Stimulated activated CD4-positive, alpha-beta T cell treated with anti-CD3 and anti-CD28 coated beads, Interleukin-12 subunit alpha, Interleukin-12 subunit beta, amount 100 ng/mL, for 24 hours (primary cell): ENCODE measurements at places on chromosomes 1 and 21.

DNA sequence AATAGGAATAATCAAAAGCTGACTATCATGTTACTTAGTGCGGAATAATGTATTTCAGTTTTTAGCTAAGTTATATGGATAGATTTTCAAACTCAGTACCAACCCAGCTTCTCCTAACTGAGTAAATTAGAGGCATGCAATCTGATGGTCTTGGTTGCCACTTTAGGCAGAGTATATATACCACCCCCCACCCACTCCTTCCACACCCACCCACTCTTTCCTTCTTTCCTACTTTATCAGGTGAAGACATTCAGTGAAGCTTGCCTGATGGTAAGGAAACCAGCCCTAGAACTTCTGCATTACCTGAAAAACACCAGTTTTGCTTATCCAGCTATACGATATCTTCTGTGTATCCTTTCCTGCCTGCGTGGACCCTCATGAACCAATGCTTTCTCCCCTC lies 36.3 kb downstream of the DAP3 start:
- DNase-seq = no peak

DNA sequence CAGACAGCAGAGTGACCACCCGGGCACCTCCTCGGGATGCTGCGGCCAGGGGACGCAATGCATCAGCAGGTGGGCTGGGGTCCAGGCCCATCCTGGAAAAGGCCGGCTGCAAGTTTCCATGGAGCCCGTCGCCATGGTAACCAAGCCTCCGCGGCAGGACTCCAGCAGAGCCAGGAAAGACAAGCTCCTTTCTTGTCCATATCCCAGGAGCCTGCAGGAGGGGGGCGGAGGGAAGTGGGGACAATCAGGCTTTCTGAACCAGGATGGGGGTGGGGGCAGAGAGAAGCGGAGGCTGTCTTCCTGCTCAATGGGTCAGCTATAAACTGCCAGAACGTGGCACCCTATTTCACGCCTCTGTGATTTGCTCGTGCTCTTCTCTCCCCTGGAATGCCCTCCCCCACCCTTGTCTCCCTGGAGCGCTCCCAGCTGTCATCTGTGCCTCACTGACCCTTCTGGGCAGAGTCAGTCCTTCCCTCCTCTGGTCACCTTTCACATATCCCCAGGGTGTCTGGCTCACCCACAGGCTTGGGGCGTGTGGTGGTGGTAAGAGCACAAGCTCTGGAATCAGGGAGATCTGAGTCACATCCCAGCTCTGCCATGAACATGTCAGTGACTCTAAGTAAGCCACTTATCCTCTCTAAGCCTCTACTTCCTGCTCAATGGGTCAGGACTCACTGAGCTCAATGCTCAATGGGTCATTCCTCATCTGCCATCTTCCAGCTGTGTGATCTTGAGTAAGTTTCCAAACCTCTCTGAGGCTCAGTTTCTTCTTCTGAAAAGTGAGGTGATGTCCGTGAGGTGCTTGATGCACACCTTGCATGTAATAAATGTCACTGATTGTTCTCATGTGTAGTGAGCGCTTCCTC lies 58.9 kb upstream of the LAPTM5 start:
- DNase-seq = no peak

- DNase-seq = no peak
Observed at GRCh38 chr1:24201941-24202440, 14.9 kb upstream of the IFNLR1 start.

DNA sequence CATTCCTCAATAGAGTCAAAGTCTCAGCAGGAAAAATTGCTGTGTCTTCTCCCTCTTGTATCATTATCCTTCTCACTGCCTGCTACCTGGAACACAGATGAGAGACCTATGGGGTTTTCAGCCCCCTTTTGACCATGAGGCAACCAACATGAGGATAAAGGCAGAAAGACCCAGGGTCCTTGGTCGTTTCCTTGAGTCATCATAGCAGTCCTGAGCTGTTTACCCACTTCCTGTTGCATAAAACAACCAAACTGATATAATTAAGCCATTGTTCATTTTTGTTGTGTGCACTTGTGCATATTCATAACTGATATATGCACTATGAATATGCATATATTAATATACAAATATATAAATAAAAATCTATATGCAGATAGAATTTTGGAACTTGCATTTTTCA lies 188.3 kb upstream of the MAP1LC3C start:
- DNase-seq = no peak

- no peak for DNase-seq
Observed at GRCh38 chr1:23178950-23179349, 10.3 kb upstream of the LUZP1 start.

- DNase-seq = no peak
Observed at GRCh38 chr1:117534995-117535467, 70.8 kb upstream of the TENT5C start.

- no peak for DNase-seq
Observed at GRCh38 chr21:38329162-38329561, 72.4 kb downstream of the KCNJ15 start.

DNA sequence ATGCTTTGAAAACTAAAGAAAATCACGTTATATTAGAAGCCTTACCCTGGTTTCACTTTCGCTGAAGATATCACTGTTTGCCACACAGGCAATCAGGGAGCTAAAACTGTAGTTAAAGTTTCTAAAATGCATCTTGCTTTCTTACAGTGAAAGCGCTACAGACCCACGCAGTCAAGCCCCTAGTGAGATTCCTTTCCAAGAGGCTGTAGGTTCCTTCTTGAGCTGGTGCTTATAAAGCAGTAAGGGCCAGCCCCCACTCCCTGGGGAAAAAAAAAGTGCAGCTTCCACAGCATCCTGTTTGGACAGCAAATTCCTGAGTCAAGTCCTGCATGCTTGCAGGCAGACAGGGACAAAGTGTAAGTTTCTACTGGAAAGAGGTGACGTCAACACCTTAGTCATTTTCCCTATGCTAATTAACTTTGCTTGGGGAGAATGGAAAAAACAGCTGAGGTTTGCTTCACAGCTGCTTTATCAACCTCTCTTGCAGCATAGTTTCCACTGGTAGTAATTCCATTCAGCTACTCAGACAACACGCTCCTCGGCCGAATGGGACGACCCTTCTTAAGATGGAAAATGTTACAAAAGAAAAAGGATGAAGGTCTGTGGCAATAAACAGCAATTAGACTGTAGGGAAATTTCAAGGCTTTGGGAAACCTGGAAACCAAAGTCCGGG lies 14.7 kb upstream of the KCNE1 start:
- DNase-seq = peak; percentile 38

- DNase-seq = no peak
Observed at GRCh38 chr1:62012836-62013235, 181.8 kb upstream of the L1TD1 start.

DNA sequence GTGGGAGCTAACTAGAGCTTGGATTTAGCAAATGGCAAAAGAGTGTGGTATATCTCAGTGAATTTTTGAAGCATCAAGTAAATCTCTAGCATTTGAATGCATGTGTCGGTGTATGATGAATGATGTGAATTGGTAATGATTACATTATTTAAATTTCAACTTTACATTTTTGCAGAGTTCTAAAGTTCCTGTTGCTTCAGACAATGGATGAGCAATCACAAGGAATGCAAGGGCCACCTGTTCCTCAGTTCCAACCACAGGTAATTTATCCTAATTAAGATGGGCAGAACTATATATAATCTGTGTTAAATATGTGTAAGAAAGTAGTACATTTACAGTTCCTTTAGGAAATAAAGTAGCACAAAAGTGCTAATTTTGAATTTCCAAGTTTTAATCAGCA lies 75.6 kb downstream of the NEK7 start:
- no peak for DNase-seq

- DNase-seq = no peak
Observed at GRCh38 chr1:231896806-231897205, 270.2 kb downstream of the DISC1 start.

DNA sequence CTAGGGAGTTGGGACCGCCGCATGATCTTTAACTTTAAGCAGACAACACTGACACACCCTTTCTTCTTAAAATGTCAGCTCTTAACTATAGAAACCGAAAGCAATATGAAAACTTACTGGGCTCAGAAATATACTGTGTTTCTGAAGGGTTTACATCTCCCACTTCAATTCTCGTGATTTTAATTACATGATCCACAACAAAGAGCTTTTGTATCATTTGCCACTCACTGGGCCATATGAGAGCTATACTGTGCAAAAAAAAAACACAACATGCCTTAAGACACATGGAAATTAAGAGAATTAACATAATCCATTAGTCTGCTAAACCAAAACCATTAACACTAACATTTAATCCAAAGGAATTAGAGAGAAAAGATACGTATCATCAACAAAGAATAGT lies 35.0 kb upstream of the RAP1GAP start:
- DNase-seq = no peak

- no peak for DNase-seq
Observed at GRCh38 chr1:62686822-62687221, 1.4 kb downstream of the DOCK7 start.

DNA sequence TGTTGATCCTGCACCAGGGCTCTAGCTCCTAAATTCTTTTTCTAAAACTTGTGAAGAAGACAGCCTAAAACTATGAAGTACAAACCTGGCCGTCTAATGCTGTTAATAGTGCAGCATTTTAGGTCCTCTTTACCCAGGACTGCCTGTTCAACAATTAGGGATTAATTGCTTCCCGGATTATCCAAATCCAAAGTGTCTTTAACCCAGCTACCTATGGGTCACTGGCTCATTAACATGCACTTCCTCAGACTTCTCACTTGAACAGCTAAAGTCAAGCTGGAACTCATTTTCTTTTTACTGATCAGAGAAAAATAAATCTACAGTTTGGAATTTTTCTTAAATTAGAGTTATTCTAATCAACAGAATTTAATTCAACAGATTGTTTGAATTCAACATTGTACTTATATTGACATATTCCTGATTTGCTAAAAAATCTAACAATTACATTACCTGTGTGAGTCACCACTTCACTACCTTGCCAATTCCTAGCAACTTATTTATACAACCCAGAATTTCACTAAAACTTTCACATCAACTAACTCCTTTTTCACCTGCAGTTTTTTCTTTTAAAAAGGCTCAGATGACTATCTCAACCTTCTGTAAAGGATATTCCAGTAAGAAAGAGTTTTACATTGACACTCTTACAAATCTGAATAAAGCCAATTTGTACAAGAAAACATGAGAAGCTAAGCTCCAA lies 3.3 kb downstream of the HNRNPU start:
- no peak for DNase-seq

- no peak for DNase-seq
Observed at GRCh38 chr1:204261266-204261665, 47.5 kb upstream of the GOLT1A start.

DNA sequence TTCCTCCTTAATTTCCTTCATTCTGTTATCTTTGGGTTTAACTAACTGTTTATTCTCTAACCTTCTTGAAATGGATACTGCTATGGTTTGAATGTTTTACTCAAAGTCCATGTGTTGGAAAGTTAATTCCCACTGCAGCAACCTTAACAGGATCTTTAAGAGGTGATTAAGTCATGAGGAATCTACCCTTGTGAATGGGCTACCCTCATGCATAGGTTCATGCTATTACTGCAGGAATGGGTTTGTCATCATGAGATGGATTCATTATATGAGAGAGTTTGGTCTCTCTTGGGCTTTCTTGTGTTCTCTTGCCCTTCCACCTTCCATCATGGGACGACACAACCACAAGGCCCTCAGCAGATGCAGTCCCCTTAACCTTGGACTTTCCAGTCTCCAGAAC lies 516.9 kb downstream of the ADGRL2 start:
- DNase-seq = no peak

DNA sequence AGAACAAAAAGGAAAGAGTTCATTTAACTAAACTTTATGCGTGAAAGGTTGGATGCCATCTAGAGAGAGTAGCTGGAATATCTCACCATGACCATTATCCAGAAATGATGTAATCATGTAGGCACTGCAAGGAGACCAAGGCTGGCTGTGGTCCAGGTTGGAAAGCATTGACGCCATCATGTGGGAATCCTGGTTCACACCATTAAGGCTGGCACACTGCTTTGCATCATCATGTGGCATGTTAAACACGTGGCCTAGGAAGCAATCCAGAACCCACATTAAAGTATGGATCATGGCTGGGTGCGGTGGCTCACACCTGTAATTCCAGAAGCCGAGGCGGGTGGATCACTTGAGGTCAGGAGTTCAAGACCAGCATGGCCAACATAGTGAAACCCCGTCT lies 4.3 kb downstream of the ADAMTS1 start:
- DNase-seq = no peak

DNA sequence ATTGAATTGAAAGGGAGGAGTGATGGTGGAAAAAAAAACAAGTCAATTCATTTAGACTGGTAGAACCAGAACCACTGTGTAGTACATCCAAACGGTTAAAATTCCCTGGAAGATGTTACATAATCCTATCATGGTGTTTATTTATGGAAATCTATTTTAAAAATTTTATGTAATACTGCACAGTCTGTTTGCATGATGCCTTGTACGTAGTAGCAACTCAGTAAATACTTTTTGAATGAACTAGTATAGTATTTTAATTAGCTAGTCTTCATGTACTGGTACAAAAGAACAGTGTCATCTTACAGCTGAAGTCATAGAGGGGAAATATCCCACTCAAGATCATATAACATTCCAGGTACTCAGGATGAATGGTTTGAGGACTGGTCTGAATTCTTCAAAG lies 27.0 kb upstream of the IER5 start:
- DNase-seq = no peak

- DNase-seq = no peak
Observed at GRCh38 chr1:13766592-13767564, 66.9 kb downstream of the PRDM2 start.

DNA sequence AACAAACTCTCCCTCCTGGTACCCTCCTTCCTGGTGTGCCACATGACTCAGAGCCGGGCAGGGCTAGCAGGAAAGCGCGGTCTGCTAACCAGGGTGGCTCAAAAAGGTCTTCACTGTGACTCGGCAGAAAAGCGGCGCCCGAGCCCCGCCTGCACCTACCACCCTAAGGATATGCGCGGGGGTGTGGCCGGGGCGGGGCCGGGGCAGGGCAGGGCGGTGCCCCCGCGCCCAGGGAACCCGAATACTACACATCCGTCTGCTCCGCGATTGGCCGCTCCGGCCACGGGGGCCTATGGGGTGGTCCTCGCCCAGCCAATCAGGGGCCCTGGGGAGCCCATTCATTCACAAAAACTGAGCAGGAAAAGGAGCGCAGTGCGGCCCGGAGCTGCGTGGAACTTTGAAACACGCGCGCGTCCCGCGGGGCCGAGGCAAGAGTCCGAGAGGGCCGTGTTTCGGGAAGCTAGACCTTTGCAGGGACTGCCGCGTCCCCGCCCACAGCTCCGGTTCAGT lies 1.7 kb downstream of the LRP8 start:
- DNase-seq = peak; percentile 90

- no peak for DNase-seq
Observed at GRCh38 chr1:67749844-67750690, 65.1 kb downstream of the GADD45A start.

DNA sequence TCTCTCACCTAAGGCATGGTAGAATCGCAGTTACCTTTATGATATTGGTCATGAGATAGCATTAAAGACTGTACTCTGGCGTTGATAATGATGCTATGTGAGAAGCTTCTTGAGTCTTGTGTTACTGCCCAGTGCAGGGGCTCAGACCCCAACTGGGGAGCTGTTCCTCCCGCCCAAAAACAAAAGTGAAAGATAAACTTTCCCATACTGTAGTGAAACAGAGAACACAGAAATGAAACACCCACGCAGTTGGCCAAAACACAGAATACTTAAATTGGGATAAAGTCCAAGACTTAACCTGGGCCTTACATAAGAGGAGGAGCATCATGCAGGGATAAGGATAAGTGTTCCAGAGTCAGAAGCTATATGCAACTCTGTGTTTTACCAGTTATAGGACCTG lies 130.6 kb downstream of the HHIPL2 start:
- DNase-seq = no peak
